ENCODE measurements at places on chromosomes 7 and 10.

DNA sequence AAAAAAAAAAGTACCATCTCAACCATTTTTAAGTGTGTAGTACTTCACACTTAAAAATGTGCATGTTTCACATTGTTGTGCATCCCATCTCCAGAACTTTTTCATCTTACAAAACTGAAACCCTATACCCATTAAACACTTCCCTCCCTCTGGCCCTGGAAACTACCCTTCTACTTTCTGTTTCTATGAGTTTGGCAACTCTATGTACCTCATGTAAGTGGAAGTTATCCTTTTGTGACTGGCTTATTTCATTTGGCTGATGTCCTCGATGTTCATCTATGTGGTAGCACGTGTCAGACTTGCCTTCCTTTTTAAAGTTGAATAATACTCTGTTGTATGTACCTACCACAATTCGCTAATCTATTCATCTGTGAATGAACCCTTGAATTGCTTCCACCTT is 12.2 kb downstream of the KCNMA1 start:
- no peak for DNase-seq

DNA sequence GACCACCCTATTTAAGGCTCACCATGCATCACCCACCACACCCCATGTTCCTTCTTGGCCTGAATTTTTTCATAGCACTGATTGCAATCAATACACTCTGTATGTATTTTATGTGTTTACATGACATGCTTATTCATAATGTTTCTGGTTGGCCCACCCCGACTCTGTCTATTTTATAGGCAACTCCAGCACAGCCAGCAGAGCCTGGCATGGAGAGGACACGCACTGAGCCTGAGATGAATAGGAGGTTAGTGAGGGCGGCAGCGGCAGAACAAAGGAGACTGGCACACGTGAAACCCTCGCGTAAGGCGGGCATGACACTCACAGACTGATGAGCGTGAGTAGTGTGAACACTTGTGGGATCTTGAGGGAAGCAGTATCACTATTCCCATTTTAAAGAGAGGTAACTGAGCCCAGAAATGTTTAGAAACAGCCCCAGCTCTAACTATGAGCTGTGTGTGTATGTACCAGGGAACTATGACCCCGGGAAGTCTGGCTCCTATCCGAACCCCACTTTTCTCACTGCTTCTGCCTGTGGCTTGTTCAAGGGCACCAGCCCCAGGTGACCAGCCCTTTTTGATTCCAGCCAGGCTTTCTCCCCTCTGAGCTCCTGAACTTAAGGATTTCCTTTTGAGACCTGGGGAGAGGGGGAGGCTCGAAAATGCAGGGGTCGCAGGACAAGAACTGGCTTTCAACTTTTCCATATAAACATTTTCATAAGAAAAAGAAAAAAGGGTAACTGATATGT is 113.3 kb downstream of the ARHGAP22 start:
- DNase-seq, result no peak

DNA sequence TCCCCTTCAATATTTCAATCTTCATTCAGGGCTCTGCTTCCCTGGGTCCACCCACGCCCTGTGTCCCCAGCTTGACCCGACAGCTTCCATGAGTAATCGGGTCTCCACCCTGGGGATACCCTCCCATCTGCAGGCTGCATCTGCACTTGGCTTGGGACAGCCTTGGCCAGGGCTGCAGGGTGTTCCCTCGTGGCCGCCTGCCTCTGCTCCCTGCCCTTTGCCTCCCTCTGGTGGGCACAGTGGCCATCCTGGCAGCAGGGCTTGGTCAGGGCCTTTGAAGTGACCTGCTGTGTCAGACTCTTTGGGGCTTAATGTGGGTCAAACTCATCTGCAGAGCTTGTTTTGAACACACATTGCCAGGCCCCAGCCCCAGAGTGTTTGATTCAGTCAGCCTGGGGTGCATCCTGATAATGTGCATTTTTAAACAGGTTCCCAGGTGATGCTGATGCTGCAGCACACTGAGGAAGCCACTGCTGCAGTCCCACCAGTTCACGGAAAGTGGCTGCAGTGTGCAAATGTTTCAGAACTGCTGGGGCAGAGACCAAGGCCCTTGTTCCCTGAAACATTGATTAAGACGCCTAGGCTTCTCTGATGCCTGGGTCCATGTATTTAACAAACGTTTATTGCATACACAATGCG is 80.7 kb upstream of the SEC61G start:
- no peak for DNase-seq

DNA sequence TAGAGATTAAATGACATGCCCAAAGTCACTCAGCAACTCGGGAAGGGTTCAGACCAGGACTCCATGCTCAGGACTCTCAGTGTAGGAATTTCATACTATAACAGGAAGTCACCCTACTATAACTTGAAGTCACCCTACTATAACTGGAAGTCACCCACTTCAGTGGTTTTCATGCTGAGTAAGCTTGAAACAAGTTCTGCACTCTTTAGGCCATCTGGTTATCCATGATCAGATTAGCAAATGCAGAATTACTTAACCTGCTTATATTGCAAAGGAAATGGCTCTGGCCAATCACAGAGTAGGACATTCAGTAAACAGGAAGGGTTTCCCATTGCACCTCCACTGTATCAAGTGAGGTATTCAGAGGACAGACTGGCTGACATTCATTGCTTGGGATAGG is 1240.4 kb downstream of the GATA3 start:
- no peak for DNase-seq

GRCh38 chr7:106216923-106217542 is 67.8 kb downstream of the NAMPT start:
- DNase-seq, result no peak

GRCh38 chr7:156475666-156476065 is 164.9 kb upstream of the RNF32 start:
- DNase-seq, result no peak

GRCh38 chr7:121139427-121139826 is 150.9 kb downstream of the CPED1 start:
- DNase-seq, result no peak

DNA sequence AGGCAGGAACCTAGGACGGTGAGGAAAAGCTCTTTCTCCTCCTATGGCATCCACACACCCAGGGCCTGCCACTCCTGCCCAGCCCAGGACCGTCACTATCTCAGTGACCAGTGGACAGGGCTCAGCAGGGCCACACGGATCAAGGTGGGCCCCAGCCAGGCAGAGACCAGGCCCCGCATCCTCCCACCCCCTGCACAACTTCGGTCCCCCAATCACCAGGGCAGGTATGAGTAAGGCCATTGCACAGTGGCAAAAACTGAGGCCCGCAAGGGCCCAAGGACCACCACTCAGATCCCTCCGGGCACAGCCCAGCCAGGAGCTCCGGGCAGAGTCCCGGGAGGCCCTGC is 30.3 kb downstream of the OAT start:
- DNase-seq, result no peak

GRCh38 chr7:14258441-14258840 is 269.0 kb upstream of the ETV1 start:
- no peak for DNase-seq

Data from stimulated activated naive CD4-positive, alpha-beta T cell treated with Interleukin-2 at 50 U/mL for 16 hours (primary cell).